ENCODE measurements at places on chromosomes 5 and 9.

DNA sequence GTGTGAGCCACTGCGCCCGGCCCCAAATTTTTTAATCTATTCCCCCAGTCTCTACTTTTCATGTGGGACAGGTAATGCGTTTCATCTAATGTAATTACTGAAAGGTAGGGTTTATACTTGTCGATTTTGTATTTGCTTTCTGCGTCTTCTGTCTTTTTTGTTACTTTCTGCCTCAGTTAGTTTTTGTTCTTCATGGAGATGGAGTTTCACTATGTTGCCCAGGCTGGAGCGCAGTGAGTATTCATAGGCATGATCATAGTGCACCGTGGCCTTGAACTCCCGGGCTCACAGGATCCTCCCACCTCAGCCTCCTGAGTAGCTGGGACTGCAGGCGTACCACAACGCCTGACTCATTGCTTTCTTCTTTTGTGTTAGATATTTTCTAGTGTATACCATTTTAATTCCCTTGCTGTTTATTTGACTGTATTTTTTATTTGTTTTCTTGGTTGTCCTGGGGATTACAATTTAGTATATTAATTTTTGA lies 23.4 kb downstream of the EHMT1 start:
- no peak for DNase-seq

- DNase-seq, result no peak
Measured at GRCh38 chr5:36743891-36744772, 132.4 kb upstream of the NIPBL start.

DNA sequence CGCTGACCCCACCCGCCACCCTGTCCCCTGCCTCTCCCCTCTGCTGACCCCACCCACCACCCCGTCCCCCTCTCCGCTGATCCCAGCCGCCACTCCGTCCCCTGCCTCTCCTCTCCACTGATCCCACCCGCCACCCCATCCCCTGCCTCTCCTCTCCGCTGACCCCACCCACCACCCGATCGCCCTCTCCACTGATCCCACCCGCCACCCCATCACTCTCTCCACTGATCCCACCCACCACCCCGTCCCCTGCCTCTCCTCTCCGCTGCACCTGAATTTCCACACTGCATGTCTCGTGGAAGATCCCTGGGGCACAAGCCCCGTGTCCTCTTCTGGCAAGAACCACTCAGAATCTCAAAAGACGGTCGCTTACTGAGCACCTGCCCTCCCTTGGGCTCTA lies 53.4 kb upstream of the OLFM1 start:
- DNase-seq, result no peak

DNA sequence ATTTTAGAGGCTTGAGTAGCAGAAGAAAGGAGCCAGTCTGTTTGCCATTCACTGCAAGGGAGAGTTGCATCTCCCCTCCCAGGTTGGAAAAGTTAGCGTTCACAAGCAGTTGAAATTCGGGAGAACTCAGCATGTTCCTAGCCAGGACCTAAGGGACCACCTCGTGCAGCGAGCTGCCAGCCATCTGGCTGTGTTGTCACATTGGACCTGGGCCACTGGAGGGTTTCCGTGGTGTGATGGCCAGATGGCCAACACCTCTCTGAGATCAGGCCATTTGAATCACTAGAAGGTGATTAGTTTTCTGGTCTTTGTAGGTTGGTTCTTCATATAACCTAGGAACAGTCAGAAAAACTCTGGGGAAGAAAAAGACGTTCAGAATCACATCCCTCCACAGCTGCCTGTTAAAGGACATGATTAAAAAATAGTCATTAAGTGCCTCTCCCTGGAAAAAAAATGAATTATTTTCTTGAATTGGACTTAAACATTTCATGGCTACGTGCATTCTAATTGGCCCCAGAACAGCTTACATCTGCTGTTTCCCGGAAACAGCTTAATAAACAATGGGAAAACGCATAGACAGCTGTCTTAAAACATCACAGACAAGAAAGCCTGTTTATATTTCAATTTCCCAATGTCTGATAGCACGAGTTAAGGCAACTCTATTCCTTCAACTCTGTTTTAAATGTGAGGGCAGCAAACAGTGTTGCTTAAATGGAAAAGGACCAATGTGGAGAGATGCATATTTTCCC lies 303.9 kb downstream of the TENT4A start:
- no peak for DNase-seq

DNA sequence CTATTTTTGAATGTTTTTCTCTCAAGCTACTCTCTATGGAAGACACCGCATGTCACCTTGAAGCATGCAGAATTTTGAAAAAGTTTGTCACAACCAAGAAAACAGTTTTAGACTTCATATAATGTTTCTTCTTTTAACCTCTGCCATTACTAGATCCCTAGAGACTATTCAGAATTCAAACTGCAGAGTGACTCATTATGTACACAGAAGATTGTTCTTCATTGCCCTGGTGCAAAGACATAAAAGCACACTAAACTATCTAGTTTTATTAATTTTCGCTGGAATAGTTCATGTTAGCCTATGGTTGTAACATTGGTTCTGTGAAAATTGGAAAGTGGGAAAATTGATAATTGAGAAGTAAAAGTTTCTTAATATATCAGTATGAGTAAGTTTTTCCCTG lies 18.4 kb downstream of the F2RL2 start:
- no peak for DNase-seq

DNA sequence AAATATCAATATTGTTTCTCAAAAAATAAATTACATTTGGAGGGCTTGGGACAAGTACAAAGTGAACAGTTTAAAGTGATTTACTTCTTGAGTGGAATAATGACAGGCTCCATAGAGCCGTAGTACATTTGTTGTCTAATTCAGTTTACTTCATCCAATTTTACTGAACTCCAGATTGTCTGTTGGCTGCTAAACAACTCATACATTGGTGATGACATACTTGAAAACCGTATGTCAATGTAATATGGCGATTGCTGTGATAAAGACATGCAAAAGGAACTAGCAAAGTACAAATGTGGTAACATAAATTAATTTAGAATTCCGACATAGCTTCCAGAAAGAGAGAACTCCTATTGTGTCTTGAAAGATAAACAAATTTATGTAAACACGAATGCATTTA lies 1197.5 kb upstream of the CDH18 start:
- no peak for DNase-seq

- no peak for DNase-seq
Measured at GRCh38 chr9:134327671-134328231, 1.5 kb downstream of the RXRA start.

DNA sequence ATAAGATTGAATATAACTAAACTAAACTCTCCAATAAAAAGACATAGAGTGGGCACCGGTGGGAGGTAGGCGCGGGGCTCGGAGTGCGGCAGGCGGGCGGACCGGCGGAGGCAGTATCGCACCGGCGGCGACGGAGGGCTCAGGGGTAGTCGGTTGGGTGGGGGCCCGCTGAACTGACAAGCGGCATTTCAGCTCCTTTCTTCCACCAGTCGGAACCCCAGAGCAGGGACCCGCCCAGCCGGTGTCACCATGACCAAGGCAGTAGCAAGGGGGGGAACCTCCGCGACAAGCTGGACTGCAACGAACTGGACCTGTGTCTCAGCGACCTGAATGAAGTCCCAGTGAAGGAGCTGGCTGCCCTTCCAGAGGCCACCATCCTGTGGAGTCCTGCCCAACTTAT lies 156.7 kb downstream of the HINT1 start:
- no peak for DNase-seq

DNA sequence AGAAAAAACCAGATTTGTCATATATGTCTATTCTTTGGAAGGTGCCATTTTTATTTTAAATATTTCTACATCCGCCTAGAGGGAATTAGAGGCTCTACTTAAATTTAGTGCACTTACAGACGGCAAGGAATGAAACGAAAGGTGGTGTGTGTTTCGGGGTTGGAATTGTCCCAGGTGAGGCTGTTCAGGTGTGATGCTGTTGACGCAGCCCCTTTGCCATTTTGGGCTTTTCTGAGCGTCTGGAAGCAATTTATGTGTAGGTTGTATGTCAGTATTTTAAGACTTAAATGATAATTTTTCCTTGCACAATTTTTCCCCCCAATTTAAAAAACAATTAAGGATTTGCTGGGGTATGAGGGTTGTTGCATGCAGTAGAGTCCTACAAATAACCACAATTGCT lies 2.0 kb downstream of the TENT4A start:
- no peak for DNase-seq

DNA sequence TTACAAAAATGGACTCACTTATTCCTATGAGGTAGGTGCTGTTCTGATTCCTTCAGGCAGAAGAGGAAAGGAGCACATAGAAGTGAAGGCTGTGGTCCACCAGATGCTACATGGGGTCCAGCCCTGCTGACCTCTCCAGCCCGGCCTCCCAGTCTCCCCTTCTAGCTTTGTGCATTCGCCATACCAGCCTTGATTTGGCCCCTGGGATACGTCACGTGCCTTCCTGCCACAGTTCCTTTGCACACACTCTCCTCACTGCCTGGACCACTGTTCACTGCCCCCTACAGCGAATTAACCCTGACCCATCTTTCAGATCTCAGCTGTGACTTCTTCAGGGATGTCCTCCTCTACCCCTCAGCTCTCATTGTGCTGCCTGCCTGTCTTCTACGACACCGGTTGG lies 32.6 kb downstream of the FGF1 start:
- DNase-seq, result no peak

GRCh38 chr5:133348406-133348805 lies 263.9 kb downstream of the FSTL4 start:
- DNase-seq, result no peak

GRCh38 chr5:72623936-72624335 lies 116.7 kb upstream of the ZNF366 start:
- no peak for DNase-seq

DNA sequence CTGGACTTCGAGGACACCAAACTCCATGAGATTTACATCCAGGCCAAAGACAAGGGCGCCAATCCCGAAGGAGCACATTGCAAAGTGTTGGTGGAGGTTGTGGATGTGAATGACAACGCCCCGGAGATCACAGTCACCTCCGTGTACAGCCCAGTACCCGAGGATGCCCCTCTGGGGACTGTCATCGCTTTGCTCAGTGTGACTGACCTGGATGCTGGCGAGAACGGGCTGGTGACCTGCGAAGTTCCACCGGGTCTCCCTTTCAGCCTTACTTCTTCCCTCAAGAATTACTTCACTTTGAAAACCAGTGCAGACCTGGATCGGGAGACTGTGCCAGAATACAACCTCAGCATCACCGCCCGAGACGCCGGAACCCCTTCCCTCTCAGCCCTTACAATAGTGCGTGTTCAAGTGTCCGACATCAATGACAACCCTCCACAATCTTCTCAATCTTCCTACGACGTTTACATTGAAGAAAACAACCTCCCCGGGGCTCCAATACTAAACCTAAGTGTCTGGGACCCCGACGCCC lies 1.3 kb downstream of the PCDHGC3 start:
- DNase-seq, result no peak

- DNase-seq, result no peak
Measured at GRCh38 chr9:22035591-22036011, 26.5 kb upstream of the CDKN2B start.

GRCh38 chr5:31453522-31453921 lies 78.4 kb downstream of the DROSHA start:
- DNase-seq, result no peak

GRCh38 chr5:139828207-139828895 lies 32.7 kb downstream of the PSD2 start:
- no peak for DNase-seq

DNA sequence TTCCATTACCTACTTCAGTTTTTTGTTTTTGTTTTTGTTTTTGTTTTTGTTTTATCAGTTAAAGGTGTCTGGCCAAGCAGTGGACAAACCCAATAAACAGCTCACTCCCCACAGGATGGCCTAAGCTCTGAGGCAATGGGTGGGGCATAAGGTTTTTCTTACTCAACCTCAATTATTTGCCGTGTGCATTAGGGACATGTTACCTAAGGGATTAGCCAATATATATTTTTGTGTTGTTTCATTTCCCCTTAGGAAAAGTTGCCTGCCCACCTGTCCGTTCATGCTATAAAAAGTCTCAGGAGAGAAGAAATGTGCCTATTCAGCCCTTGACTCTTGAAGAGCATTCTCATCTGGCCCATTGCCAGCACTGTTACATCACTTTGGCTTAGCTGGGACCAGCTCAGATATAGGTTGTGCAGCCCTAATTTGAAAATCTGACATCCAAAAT lies 7.3 kb downstream of the SH3RF2 start:
- DNase-seq, result no peak

DNA sequence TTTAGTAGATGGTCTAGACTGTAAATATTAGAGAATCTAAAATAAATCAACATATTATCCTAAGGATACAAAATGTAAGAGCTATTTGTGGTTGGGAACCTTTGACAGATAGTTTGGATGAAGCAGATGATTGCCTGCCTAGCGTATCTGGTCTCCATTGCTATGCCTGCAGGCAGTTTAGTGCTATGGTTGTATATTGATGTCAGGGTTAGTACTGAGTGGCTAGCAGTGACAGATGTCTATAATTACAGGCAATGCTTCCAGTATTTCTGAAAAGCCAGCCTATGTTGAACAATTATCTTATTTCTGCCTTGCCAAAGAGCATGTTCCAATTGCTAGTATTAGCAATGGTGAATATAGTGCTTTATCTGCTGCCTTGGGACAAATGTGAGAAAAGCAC lies 151.3 kb upstream of the TLX3 start:
- DNase-seq, result no peak

GRCh38 chr9:19465586-19466279 lies 56.9 kb downstream of the ACER2 start:
- no peak for DNase-seq

GRCh38 chr5:33933723-33934169 lies 2.4 kb upstream of the RXFP3 start:
- DNase-seq, result peak; percentile 65

DNA sequence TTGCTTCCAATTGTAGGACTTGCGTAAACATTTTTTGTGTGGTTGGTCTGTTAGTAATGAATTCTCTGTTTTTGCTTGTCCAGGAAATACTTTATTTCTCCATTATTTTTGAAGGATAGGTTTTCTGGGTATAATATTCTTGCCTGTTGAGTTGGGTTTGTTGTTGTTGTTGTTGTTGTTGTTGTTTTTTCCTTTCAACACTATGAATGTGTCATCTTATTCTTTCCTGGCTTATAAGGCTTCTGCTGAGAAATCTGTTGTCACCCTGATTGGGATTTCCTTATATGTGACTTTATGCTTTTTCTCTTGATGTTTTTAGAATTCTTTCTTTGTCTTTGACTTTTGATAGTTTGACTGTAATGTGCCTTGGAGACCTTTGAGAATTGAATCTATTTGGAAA lies 39.8 kb downstream of the SLF1 start:
- DNase-seq, result no peak

GRCh38 chr5:173808079-173808808 lies 79.9 kb upstream of the CPEB4 start:
- no peak for DNase-seq

DNA sequence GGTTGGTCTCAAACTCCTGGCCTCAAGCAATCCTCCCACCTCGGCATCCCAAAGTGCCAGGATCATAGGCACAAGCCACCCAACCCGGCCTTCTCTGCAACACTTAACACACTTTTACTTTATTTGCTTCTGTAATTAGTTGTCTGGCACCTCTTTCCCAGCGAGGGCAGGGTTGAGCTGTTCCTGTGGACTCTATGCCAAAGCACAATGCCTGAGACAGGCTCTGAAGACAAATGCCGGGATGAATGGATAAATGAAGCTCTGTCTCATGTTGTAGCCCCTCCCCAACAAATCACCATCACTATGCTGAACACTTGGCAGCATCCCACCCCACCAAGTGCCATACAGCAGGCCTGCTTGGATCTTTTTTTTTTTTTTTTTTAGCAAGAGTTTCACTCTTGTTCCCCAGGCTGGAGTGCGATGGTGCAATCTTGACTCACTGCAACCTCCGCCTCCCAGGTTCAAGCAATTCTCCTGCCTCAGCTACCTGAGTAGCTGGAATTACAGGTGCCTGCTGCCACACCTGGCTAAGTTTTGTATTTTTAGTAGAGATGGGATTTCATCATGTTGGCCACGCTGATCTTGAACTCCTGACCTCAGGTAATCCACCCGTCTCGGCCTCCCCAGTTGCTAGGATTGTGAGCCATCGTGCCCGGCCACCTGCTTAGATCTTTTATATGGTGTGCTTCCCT lies 21.3 kb downstream of the GPX3 start:
- no peak for DNase-seq

Measured in GM13977 (cell line).